ENCODE measurements at places on chromosomes 16 and 17. TPM values are rescaled to one million over a fixed set of nuclear protein-coding genes. Genes with fewer than 3 reads are reported as not detected.

DNA sequence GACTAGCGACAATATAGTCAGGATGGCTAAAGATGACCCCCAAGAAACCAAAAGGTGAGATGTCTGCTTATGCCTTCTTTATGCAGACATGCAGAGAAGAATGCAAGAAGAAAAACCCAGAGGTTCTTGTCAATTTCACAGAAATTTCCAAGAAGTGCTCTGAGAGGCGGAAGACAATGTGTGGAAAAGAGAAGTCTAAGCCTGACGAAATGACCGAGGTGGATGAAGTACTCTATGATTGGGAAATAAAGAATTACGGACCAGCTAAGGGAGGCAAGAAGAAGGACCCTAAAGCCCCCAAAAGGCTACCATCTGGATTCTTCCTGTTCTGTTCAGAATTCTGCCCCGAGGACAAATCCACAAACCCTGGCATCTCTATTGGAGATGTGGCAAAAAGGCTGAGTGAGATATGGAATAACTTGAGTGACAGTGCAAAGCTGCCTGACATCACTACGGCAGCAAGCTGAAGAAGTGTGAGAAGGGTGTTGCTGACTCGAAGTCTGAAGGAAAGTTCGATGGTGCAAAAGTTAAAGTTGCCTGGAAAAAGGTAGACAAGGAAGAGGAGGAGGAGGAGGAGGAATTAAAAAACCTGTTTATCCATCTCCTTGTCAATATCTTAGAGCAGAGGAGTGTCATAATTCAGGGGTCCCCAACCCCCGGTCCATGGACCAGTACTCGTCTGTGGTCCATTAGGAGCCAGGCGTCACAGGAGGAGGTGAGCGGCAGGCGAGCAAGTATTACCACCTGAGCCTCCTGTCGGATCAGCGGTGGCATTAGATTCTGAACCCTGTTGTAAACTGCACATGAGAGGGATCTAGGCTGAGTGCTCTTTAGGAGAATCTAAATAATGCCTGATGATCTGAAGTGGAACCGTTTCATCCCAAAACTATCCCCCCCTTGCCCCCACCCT, 25.1 kb upstream of the ADGRG1 start:
- DNase-seq = no peak

- no peak for DNase-seq
These were observed 49.2 kb upstream of the CBFA2T3 start for GRCh38 chr16:89026121-89026612.

DNA sequence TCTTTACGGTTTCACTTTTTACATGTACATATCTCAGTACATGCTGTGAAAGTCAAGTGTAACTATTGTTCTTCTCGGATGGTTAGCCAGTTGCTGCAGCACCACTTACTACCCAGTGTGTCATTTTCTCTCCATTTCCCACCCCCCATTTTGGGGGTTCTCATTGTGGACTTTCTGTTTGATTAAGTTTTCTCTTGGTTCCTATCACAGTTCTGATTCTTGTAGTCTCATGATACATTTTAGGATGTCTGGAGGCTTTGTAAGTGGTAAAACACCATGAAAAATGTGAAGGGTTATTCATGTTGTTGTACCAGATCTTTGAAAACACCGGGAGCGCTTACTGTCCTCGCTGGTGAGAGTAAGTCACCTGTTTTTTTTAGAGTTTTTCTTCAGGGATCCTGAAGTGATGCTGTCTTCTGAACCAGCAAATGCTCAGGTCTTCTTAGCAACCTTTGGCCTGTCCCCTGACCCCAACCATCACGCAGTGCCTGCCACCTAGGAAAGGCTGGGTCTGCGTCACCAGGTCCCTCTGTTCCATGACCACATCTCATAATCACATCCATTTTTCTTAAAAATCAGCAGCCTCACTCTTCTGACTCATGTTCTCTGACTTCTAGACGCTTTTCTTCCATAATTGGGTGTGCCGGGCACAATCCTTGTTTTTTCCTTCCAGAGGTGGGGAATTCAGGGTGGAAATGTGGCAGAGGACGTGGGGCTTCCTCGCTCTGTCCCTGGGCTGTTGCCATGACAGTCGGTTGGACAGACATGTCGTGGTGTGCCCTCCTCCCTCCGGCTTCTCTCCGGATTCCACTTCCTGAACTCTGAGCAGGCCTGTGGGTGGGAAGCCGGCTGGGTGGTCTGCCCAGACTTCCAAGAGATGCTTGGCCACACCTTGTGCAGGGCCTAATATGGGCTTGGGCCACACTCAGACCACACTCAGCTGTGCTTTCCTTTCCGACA, 102.6 kb downstream of the NTN1 start:
- DNase-seq = no peak

- DNase-seq = no peak
These were observed 132.8 kb upstream of the SDK2 start for GRCh38 chr17:73777131-73777449.

GRCh38 chr17:50425682-50426471, at the start of gene ACSF2:
Gene ACSF2, plus strand, starts transcription at chr17:50426218. Its CDS starts 44 bp downstream, at chr17:50426262.
- peak; percentile 69 for DNase-seq

- no peak for DNase-seq
These were observed 1140.2 kb downstream of the CDH11 start for GRCh38 chr16:63981639-63982038.

DNA sequence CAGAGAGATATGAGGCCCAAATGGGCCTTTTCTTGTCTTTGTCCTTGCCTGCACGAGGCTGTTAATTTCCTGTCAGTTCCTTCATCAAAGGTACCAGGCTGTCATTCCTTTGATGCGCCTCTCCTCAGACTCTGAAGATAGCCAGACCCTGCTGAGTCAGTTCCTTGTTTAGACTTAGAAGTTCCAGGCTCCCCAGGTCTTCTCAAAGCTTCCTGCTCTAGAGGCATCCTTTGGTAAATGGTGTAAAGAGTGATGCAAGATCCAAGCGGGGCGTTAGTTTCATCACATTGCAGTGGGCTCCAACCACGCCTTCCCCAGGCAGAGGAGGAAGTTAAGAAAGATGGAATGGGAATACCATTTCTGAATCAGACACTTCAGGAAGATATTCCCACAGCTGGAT, 4.0 kb upstream of the CDH11 start:
- no peak for DNase-seq

GRCh38 chr16:15810411-15810810, 46.4 kb downstream of the MYH11 start:
- no peak for DNase-seq

- DNase-seq = no peak
These were observed 192.8 kb downstream of the FTO start for GRCh38 chr16:53896722-53897121.

GRCh38 chr16:62965831-62966230, 929.6 kb upstream of the CDH8 start:
- DNase-seq = no peak

The MSLN gene
- total RNA-seq = not detected

The GLTPD2 gene
- 0.53 TPM for total RNA-seq

The DNASE1L2 gene
- total RNA-seq = 2.1 TPM

Measured in gastrocnemius medialis (tissue), 4 donors.